ENCODE measurements at places on chromosomes 13 and 19.

DNA sequence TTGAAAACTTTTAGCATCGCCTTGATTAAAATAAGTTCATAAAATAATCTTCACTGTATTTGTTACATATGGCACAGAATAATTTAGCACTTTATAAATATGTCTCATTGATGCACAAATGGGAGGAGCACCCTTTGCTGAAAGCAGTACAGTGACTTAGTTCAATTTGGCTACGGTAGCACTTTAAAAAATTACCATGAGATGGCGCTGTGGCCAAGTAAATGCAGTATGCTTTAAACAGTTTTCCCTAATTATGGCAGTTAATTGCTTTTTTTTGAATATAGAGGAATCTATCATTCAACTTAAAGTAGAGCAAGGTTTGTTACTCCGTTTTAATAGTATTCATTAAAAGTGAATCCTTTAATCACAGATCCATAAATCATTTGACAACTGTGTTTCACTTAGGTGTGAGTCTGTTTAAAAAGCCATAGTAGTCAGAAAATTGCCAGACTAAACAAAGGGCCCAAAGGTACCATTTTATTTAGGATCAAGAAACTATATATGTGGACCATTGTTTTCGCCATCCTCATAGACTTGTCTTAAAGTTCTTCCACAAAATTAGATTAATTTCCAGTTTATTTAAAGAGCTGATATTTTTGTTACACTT, 34.7 kb upstream of the ESD start:
- peak; percentile 35 for DNase-seq

GRCh38 chr19:35048911-35049411, 7.4 kb downstream of the HPN start:
- no peak for DNase-seq

DNA sequence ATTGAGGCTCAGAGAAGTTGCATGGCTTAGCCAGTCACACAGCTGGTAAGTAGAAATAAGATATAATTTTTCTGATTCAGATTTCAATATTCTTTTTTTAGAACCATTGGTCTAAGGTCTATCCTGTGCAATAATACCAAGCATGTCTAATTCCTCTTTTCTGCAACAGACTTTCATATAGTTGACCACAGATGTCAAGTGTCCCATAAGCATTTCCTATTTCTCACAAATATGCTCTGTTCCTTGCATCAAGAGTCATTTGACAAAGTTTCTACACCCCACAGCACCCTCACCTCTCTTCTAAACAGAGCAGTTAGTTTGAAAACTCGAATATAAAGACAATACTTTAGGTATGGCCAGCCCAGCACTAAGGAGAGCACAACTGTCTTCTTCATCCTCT, 26.8 kb upstream of the SACS start:
- DNase-seq, result no peak

GRCh38 chr13:46296921-46297320, 85.2 kb downstream of the LRRC63 start:
- DNase-seq, result peak; percentile 5

GRCh38 chr13:108225440-108225839, 7.2 kb downstream of the ABHD13 start:
- DNase-seq, result no peak

- DNase-seq, result no peak
Observed at GRCh38 chr13:31887286-31887685, 144.3 kb upstream of the FRY start.

- no peak for DNase-seq
Observed at GRCh38 chr13:37995092-37995491, 125.5 kb upstream of the TRPC4 start.

DNA sequence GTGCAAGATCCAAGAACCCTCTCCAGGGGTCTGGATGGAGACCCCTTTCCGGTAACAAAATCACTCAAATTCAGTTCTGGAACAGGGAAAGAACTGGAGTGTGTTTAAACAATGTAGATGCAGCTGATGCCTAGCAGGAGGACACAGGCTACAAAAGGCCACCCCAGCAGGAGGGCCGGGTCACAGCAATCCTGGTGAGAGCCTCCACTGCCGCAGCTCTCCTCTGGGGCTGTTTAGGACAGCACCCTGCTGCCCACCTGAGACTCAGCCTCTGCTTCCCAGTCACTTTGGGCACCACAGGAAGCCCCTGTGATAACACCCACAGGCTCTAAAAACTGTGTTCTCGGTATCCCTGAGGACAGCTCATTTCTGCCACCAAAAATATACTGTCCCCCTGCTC, 318.7 kb upstream of the NBEA start:
- no peak for DNase-seq

- no peak for DNase-seq
Observed at GRCh38 chr13:109783447-109783814, 3.0 kb downstream of the IRS2 start.

- peak; percentile 32 for DNase-seq
Observed at GRCh38 chr19:39362682-39363657, 20.7 kb downstream of the SAMD4B start.

GRCh38 chr13:114237415-114238112, 2.9 kb downstream of the CDC16 start:
- no peak for DNase-seq

- no peak for DNase-seq
Observed at GRCh38 chr13:54627646-54628372, 1599.2 kb downstream of the OLFM4 start.

DNA sequence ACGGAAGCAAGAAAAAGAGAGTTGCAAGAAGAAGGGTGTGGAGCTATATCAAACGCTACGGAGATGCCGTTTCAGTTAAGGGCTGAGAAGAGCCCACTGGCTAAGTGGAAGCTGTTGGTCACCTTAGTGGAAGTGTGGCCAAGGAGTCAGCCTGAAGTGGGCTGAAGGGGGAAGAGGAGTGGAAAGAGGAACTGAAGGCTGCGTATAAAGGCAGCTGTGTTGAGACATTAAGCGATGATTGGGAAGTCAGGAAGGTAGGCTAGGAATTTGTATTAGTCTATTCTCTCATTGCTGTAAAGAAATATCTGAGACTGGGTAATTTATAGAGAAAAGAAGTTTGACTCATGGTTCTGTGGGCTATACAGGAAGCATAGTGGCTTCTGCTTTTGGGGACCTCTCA, 14.1 kb upstream of the FRY start:
- no peak for DNase-seq

GRCh38 chr19:30744741-30745475, 372.7 kb downstream of the ZNF536 start:
- DNase-seq, result no peak

- DNase-seq, result no peak
Observed at GRCh38 chr13:43246382-43246781, 223.0 kb downstream of the DNAJC15 start.

DNA sequence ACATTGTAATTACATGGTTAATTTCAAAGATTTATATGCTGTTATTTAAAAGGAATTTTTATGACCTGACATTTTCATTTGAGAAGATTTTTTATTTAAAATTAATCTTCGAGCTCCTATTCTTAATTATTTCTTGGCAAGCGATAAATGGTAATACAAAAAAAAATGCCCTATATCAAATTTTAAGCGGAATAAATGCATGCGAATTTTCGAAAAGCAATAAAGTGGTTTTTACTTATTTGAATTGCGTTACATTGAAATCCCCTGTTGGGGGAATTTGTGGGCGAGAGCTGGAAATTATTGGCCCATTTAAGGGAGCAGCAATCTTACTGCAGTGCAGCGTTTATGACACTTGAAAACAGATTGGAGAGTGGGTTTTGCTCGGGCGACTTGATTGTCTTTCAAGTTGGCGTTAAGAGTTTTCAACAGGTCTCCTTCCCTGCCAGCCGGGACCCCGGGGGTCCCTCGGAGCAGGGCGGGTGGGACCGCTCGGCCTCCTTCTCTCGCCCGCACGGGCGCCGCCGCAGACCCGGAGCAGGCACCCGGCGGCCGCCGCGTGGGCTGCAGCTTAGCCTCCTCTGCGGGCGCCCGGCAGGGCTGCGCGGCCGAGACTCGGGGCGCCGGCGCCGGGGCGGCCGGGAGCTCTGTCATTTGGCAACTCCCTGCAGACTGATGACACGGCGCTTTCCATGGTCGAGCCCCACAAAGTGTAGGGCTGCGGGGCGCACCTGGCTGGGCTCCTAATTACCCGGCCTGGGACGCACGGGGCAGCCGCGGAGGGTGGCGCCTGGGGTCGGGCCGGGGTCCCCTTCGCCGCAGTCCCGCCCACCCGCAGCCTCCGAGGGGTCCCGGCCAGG, 255.1 kb upstream of the SOX21 start:
- no peak for DNase-seq

- DNase-seq, result no peak
Observed at GRCh38 chr13:26583662-26584061, 26.2 kb downstream of the WASF3 start.

DNA sequence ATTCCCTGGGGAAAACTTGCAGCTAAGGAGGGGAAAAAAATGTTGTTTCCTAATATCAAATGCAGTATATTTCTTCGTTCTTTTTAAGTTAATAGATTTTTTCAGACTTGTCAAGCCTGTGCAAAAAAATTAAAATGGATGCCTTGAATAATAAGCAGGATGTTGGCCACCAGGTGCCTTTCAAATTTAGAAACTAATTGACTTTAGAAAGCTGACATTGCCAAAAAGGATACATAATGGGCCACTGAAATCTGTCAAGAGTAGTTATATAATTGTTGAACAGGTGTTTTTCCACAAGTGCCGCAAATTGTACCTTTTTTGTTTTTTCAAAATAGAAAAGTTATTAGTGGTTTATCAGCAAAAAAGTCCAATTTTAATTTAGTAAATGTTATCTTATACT, 33.6 kb downstream of the TNFSF11 start:
- DNase-seq, result no peak

- DNase-seq, result peak; percentile 16
Observed at GRCh38 chr19:4896372-4896771, 6.3 kb downstream of the ARRDC5 start.

DNA sequence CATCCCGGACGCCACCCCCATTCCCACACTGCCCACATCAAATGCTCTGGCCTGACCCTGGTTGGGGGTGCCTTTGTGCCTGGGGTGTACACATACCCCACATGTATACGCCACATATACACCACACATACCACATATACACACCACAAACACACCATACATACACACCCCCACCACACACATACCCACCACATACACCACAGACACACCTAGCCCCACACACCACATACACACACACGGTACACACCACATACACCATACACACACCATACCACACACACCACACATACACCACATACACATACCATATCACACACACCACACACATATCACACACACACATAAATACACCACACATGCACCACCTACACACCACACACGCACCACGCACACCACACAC, 10.2 kb downstream of the ERFL start:
- no peak for DNase-seq

DNA sequence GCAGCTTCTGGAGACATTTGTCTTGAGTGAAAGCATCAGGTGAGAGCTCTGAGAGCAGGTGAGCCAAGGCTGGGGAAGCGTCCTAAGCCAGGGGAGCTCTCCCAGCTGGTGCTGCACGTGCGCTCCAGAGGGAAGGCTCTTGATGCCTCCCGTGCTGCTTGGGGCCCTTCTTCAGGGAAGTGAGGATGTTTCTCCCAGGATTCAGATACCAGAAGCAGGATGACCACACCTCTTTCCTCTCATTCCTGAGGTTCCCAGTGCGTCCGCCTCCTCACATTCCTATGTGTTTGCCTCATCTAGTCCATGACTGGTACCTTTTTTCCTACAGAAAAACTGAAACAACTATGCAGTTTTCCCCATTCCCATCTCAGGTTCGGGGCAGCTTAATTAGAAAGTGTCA, 231.0 kb upstream of the IRS2 start:
- peak; percentile 74 for DNase-seq

DNA sequence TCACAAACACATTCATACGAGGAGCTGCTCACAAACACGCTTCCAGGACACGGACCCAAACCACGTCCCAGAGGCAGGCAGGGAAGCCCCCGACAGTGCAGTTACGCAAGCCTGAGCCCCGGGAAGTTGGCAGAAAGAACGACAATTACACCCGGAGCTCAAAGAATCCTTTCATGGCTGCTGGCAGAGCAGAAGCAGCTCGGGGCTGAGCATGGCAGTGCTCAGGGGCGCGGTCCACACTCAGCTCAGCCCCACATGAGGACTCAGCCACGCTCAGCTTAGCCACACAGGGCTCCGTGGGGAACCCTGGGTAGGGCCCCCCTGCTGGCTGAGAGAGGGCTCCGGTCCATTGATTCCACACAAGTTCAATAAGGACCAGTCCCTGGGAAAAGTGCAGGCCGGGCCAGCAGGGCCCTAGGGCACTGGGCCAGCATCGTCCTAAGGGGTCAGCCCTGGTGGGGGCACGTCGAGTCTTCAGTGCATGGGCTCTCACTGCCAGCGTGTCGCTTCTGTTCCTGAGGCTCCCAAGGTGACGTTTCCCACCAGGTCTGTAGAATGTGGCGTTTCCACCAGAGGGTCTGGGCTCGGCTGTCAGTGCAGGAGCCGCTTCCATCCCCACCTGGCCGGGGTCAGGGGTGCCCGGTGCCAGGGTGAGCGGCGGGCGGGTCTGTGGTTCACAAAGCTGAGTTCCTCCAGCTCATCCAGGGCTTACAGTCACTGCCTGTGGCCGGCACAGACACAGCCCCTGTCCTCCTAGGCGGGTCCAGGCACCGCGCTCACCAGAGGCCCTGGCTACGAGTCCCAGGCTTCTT, 23.1 kb downstream of the GAS6 start:
- DNase-seq, result no peak

DNA sequence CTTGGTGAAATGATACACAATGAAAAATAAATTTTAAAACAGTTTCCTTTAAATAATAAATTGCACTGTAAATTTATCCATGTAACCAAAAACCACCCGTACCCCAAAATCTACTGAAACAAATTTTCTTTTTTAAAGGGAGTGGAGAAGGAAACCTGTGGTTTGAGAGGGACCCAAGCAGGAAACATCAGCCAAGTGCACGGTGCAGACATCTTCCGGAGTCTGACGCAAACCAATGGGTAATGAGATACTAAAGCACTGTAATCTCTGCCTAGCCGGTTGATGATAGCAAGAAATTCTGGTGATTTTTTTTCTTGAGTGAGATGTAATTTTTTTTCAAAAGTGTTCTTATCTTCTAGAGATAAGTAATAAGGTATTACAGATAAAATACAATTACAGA, 115.4 kb downstream of the ABCC4 start:
- no peak for DNase-seq

GRCh38 chr13:20848203-20848602, 54.3 kb downstream of the XPO4 start:
- DNase-seq, result no peak

- no peak for DNase-seq
Observed at GRCh38 chr19:13058951-13059660, 43.6 kb downstream of the LYL1 start.

DNA sequence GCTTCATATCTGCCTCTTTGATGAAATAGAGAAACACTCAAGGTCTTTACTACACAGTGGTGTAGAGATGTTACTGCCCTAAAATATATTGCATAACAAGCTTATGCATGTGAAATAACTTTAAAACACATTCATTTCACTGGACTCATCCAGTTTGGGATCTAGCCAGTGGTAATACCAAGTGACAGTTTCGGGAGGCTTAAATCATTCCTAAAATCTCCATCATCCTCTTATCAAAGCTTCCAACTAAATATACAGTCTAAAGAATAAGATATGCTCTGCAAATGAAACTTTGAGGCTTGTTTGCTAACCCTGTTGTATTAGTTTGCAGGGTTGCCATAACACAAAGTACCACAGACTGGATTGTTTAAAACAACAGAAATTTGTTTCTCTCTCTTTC, 52.8 kb downstream of the THSD1 start:
- no peak for DNase-seq

GRCh38 chr19:36013280-36014011, 567 bp downstream of the ALKBH6 start:
- no peak for DNase-seq
